ENCODE measurements at places on chromosomes 1 and 21.
A peak's percentile ranks its signal among the peaks of the same experiment; 100 is the strongest.

- no peak for DNase-seq
These were observed 352.0 kb downstream of the HHIPL2 start for GRCh38 chr1:222195857-222196256.

GRCh38 chr1:222310836-222311235 lies 237.1 kb downstream of the HHIPL2 start:
- no peak for DNase-seq

DNA sequence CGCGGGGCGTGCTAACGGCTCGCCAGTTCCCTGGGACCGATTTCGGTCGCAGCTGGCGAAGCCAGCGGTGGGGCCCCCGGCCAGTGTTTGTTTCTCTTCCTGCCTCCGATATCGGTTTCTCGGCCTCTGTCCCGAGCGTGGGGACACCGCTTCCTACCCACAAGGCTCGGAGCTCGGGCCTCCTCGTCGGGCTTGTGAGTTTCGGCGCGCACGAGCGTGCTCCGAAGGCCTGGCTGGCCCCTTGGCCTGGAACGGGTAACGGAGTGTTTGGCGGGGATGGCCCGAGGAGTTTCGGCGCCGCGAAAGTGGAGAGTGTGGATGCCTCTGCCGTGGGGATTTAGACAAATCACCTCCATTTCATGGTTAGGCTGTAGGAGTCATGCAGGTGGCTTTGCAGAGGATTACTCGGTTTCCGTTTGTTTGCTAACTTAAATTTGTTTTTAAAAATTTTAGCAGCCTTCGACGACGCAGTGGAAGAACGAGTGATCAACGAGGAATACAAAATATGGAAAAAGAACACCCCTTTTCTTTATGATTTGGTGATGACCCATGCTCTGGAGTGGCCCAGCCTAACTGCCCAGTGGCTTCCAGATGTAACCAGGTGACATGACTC lies 559 bp downstream of the RBBP4 start:
- no peak for DNase-seq

DNA sequence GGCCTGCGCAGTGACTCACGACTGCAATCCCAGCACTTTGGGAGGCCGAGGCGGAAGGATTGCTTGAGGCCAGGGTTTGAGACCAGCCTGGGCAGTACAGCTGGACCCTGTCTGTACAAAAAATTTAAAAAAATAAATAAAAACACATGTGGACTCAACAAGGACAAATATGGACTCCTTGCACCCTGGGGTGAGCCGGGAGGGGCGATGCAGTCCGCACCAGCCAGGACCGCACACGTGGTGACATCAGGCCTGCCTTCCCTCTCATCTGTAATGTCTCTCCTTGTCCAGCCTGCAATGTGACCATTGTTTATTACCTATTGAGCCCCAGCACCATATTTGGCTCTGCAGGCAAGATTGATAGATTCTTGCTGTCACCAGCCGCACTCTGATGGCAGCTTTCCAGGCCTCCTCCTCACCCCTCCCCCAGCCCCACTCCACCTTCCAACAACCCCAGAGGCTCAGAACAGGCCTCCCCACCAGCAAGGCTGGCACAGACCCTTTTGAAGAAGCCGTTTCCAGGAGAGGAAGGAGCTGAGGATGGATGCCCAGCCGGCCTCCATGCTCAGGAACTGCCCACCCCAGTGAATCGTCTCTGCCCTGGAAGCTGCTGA lies 55.2 kb downstream of the IRF2BP2 start:
- DNase-seq = peak; percentile 33

DNA sequence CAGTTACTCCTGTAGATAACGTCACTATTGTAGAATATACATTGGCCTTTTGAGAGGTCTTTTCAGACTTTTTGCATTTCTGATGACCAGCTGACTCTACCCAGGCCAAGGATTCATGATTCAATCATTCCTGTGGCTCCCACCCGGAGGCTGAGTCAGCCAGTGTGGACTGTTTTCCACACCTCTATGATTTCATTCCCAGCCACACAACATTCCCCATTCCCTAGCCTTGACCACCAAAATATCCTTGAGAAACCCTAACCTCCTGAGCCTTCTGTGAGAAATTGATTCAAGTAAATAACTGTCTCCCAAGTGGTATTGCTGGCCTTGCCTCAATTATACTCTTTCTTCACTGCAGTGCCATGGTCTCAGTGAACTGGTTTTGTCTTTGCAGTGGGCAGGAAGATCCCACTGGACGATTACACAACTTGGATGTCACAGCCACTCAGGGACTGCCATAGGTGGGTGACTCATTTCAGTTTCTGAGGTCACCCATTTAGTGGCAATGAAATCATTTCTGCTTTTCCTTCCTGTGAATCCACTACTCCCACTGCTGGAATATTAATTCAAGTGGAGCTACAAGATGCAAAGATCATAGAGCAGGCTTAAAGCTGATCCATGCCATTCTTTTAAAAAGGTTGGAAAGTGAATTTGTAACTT lies 518.6 kb upstream of the ZP4 start:
- no peak for DNase-seq

GRCh38 chr1:2128189-2128901 lies 66.2 kb downstream of the FAAP20 start:
- no peak for DNase-seq

DNA sequence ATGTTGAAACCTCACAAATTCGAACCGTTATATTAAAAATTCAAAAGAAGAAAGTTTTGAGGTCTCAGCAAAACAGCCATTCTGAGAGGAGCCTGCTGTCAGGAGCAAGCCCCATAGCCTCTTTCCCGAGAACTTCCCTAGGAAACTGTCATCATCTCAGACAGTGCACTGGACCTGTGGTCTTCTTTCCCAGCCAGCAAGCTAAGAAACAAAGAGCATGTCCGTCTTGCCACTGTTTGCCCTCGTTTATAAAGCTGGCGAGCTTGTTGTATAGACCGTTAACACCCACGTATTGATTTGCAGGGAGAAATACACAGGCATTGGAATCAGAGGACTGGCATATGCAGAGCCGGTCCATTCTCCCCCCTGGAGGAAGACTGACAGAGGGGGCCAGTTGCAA lies 407.0 kb downstream of the NPHP4 start:
- no peak for DNase-seq

- peak; percentile 61 for DNase-seq
These were observed 22.3 kb upstream of the AGO1 start for GRCh38 chr1:35860696-35861095.

- DNase-seq = no peak
These were observed 147.4 kb downstream of the OLFM3 start for GRCh38 chr1:101849356-101849755.

DNA sequence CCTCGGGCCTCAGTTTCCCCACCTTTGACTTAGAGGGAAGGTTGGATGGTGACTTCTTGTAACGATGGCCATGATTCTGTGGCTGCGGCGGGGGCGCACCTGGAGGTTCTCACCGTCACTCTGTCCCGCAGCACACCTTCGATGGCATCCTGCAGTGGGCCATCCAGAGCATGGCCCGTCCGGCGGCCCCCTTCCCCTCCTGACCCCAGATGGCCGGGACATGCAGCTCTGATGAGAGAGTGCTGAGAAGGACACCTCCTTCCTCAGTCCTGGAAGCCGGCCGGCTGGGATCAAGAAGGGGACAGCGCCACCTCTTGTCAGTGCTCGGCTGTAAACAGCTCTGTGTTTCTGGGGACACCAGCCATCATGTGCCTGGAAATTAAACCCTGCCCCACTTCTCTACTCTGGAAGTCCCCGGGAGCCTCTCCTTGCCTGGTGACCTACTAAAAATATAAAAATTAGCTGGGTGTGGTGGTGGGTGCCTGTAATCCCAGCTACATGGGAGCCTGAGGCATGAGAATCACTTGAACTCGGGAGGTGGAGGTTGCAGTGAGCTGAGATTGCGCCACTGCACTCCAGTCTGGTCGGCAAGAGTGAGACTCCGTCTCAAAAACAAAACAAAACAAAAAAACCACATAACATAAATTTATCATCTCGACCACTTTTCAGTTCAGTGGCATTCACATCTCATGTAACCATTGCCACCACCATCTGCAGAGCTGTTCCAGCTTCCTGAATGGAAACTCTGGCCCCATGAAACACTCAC lies 2.1 kb upstream of the PFKL start:
- peak; percentile 85 for DNase-seq

- peak; percentile 73 for DNase-seq
These were observed 129.2 kb downstream of the RGS21 start for GRCh38 chr1:192445839-192446489.

GRCh38 chr1:117534995-117535467 lies 70.8 kb upstream of the TENT5C start:
- peak; percentile 91 for DNase-seq

GRCh38 chr1:223429821-223430220 lies 36.6 kb downstream of the CCDC185 start:
- DNase-seq = no peak

GRCh38 chr1:8879922-8880676 lies 1.6 kb upstream of the ENO1 start:
- DNase-seq = peak; percentile 72

DNA sequence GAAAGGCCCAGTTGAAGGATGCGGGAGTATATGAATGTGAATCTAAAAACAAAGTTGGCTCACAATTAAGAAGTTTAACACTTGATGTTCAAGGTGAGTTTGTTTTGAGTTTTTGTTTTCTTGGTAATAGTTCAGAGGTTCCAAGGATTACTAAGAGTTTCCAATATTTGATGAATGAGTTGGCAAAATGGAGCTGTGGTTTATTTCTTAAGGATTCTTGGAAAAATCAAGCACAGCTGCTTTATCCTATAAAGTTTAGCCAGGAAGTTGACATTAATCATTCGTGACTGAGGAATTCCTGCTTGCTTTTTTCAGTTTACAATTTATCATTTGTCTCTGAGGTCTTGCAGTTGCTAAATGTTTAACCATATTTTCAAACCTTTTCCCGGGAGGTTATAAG lies 15.1 kb downstream of the VCAM1 start:
- no peak for DNase-seq

DNA sequence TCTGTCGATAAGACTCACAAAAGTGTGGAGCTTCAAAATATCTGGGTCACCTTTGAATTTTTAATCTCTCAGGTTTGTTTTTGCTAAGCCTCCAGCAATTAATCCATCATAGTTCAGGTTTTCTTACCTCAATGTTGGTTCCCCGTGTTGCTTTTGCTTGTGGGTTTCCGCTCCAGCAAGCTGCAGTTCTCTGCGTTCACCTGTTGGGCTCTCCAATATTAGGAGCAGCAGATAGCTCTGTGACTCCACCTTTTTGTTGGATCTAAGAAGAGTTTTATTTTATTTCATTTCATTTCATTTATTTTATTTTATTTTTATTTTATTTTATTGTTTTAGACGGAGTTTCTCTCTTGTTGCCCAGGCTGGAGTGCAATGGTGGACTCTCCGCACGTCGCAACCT lies 335.5 kb downstream of the COL11A1 start:
- no peak for DNase-seq

DNA sequence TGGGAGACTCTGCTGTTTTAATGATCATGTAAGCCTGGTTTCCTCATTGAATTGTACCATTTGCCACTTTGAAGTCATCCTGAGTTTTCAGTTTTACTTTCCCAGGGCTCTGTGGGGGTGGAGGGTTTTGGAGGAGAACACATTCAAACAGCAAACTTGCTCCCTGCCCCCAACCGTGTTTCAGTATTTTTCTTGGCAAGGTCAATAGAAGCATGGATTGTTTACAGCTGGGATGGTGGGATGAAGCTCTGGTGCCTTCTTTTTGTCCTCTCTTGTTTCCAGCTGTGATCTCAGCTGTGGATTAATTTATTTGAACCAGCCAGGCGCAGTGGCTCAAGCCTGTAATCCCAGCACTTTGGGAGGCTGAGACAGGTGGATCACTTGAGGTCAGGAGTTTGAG lies 54.3 kb upstream of the SERBP1 start:
- no peak for DNase-seq

DNA sequence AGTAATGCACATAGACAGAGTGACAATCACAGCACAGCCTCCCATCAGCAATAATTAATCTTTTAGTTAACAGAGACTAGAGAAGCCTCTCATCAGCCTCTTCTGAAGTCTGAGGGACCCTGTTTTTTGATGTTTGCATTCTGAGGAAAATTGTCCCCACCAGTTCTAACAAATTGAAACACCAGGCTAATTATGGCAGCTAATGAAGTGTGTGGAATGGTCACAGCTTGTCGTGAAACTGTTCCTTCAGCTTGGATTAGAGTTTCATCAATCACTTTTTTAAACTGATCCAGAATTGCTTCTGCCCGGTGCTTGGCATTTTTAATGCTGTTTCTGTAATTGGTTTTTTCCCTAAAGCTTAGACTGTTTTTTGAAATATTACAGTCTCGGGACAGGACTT lies 208.0 kb downstream of the SPATA17 start:
- DNase-seq = no peak

DNA sequence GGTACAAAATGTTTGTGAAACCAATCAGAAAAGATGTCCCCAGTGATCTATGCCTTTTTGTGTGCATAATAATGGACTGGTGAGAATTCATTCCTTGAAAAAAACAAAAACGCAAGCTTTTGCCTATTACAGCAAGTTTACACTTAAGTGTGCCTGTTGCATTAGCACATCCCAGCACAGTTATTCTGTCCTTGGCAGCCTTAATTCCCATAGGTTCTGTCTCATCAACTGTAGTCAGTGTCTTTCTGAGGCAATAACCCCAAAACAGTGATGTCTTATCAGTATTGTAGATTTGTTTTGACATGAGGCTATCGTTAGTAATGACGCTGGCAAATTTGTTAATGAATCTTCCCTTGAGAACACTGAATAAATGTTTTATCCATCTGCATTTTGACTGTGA lies 109.9 kb upstream of the KCTD3 start:
- no peak for DNase-seq

DNA sequence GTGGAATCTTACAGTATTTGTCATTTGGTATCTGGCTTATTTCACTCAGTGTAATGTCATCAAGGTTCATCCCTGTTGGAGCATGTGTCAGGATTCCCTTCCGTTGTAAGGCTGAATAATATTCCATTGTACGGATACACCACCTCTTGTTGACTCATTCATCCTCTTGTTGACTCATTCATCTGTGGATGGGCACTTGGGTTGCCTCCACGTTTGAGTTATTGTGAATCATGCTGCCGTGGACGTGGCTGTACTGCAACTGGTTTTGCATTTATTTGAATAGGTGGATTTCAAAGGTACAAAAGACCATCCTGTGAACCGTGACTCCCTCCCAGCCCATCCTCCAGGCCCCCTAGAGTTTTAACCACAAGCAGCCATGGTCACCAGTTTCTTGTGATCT lies 11.9 kb upstream of the TCP10L start:
- no peak for DNase-seq

DNA sequence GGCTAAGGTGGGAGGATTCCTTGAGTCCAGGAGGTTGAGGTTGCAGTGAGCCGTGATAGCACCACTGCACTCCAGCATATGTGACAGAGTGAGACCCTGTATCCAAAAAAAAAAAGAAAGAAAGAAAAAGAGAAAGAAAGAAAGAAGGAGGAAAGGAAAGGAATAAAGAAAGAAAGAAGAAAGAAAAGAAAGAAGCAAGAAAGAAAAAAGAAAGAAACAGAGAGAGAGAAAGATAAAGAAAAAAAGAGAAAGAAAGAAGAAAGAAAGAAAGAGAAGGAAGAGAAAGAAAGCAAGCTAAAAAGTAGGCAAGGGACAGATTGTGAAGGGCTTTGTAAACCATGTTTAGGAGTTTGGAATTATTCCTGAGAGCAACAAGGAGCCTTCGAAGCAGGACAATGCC lies 80.1 kb downstream of the MAB21L3 start:
- no peak for DNase-seq

- DNase-seq = peak; percentile 69
These were observed 23.0 kb downstream of the RUNX1 start for GRCh38 chr21:35026153-35026500.
